Non-pigmented ciliary epithelial cell (primary cell): ENCODE measurements at places on chromosomes 3 and 15.

DNA sequence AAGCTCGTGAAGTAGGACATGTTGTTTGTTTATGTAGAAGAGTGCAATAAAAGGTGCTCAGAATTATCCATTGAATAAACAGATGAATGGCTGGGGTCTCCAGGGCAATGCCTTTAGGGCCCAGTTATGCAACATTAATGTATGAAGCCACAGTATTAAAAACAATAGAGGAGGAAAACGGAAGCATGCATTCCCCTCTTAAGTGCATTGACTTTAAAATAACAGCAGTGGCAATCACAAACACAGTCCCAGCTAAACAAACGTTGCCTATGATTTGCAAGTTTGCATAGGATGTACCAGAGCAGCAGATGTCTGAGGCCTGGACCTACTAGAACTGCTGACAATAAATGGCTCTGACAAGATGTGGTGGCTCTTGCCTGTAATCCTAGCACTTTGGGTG is 60.6 kb upstream of the GCNT3 start:
- DNase-seq: no peak

DNA sequence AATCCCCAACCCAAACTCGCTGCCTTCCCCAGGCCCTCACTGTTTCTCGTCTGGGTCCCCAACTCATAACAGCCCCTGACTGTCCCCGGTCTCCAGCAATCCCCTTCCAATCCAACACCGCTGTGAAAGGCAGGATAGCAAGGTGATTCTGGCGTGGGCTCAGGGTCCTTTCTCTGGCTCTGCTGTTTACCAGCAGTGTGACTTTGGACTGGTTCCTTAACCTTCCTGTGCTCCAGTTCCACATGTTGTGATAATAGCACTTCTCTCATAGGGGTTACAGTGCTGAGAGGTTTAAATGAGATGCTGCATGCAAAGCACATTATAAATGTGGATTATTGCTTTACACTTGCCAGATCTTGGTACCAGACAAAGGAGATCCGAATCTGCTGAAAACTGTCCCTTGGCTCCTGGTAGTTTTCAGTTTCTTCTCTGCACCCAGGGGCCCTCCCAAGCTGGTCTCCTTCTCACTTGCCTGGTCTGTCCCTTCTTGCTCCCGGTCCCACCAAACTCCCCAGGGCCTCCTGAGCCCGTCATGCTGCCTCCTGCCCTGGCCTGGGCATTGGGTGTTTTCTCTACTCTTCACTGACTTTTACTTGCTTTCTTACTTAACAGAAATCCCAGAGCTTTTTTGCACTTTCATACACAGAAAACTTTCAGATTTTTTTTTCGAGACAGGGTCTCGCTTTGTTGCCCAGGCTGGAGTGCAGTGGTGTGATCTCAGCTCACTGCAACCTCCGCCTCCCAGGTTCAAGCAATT is 26.8 kb upstream of the CYP11A1 start:
- DNase-seq: no peak

DNA sequence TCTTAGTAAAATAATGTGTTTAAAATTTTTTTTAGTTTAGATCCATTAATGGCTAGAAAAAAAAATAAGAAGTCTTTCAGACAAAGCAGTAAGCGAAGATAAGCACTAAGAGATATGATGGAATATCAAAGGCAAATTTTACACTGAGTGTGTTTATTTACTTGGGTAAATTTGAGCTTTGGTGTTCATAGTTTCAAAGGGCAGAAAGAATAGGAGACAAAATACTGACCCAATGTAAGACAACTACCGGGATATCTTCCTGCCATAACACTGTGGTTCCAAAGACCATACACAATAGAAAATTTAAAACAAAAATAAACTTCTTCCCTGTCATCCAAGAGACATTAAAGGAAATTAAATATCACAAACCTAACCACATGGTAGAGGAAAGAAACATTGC is 25.5 kb upstream of the TP63 start:
- DNase-seq: no peak

GRCh38 chr15:29268706-29269484 is 727 bp downstream of the NSMCE3 start:
- DNase-seq: no peak

GRCh38 chr15:76991048-76991447 is 3.9 kb upstream of the PSTPIP1 start:
- no peak for DNase-seq

DNA sequence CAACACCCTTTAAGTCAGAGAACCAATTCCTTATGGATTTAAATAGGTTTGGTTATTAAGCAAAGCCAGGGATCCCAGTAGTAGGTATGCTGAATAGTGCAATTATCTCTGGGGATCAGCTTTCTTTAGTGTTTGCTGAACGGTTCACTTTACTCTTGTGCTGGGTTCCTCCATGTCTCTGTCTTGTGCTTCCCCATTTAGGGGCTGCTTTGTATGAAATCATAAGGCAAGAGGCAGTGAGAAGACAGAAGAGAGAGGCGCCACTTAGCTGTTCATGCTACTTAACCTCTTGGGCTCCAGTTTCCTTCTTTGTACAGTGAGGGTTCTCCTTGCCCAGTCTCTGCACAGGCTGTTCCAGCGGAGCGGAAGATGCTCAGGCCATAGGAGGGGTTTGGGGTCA is 3.5 kb downstream of the ST6GAL1 start:
- no peak for DNase-seq

GRCh38 chr3:39559543-39559942 is 92.1 kb downstream of the MOBP start:
- no peak for DNase-seq

DNA sequence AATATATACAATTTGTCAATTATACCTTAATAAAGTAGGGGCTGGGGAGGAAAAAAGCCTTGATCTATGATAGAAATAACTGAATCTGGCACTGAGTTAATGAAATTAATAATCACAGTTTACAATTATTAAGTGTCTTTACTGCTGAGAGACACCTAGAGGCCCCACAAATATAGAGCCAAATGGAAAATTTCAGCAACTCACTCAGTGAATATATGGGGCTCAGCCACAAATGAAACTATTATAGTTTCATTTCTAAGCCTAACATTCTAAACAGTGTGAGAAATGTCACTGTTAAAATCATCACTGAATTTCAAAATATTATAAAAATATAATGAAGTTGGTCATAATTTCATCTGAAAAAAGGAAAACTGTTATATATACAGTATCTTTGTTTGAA is 40.3 kb downstream of the GNB4 start:
- DNase-seq: no peak

DNA sequence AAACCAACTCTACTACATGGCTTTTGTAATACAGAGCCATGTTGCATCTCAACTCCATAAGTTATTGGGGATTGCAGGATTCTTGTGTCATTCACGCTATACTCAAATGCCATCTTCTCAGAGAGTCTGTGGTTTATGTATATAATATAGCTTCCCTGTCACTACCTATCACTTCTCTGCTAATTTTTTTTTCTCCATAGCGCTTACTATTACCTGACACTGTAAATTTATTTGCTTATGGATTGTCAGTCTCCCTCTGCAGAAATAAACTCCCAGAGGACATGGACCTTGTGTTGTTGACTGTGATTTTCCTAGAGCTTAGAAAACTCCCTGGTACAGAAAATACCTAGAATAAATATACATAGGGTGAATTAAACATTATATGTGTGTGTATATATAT is 990.5 kb downstream of the TBL1XR1 start:
- no peak for DNase-seq

- DNase-seq: no peak
These were observed 215.1 kb downstream of the ITPR1 start for GRCh38 chr3:4708230-4708629.

DNA sequence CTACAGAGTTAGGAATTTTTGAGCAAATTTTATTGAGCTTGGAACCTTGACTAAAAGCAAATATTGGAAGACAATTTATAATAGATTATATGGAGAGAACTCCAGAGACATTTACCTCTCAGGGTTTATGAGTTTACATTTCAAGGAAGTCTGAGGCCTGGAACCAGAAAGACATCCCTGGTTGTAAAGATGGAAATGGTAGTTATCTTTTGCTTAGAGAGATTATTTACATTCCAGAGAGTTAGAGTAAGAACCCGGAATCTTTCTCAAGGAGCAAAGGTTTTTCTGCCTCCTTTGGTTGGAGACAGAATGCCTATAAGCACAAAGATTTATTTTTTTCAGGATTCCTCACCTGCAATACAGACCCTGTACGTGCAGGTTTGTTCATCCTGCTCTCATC is 458.1 kb downstream of the TBL1XR1 start:
- DNase-seq: no peak

GRCh38 chr3:53357458-53357857 is 10.1 kb upstream of the DCP1A start:
- no peak for DNase-seq

GRCh38 chr3:53890726-53891475 is 758 bp downstream of the SELENOK start:
- DNase-seq: no peak

GRCh38 chr3:133926736-133927539 is 31.3 kb upstream of the RAB6B start:
- DNase-seq: no peak

GRCh38 chr15:47529241-47529640 is 188.1 kb upstream of the SEMA6D start:
- DNase-seq: no peak
